ENCODE measurements at places on chromosomes 13 and 19.

DNA sequence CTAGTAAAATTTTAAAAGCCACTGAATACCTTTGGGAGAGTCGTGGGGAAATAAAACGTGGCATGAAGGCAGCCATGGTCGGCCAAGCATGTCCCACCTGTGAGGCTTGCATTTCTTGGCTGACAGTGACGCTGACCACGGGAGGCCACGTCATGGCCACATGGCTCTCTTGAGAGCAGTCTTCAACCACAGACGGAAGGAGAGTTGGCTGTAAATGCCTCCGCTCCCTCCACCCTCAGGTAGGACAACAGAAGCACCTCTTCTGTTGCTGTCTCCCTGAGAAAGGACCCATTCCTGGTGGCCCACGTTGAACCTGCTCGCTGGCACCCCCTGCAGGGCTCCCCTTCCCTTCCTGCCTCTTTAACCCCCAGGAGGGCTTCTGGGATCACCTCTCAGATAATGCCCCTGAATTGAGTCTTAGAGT lies 10.6 kb upstream of the LRRC25 start:
- DNase-seq, result no peak

DNA sequence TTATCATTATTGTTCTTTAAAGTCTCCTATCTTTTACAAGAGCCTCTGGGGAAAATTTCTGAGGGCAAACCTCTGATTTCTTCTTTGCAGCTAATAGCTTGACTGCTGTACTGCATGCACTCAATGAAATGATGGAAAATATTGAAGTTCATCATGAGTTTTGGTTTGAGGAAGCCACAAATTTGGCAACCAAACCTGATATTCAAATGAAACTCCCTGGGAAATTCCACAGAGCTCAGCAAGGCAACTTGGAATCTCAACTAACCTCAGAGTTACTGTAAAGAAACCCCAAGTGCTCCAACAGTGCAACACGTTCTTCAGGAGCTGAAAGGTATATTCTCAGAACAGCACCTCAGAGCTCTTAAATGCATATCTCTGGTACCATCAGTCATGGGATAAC lies 14.2 kb upstream of the RNF6 start:
- DNase-seq, result no peak

- DNase-seq, result peak; percentile 35
Measured at GRCh38 chr13:43132911-43133310, 109.5 kb downstream of the DNAJC15 start.

- no peak for DNase-seq
Measured at GRCh38 chr13:44111701-44112100, 232.0 kb downstream of the LACC1 start.

DNA sequence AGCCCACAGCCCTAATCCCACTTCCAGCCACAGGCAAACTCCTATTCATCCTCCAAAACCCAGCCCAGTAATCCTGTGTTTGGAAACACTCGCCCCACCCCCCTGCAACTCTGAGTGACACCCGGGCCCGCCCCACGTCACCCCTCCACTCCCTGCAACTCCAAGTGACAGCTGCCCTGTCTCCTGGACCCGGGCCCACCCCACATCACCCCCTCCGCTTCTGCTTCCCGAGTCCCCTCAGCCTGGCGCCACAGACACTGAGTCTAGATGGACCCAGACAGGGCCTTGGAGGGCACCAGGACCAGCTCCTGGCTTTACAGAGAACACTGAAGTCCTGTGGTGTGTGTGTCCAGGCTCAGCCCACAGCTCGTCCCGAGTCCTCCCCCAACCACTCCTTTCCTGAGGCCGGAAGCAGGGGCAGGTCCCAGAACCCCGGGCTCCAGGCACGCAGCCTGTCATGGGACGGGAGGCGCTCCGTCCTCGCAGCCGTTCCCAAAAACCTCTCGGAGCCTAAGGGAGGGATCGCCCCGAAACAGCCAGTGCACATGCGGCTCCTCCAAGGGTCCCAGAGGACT lies 7.7 kb downstream of the REXO1 start:
- no peak for DNase-seq

GRCh38 chr19:4977299-4978174 lies 8.6 kb downstream of the KDM4B start:
- DNase-seq, result peak; percentile 17

GRCh38 chr13:112729408-112729807 lies 39.6 kb downstream of the ATP11A start:
- no peak for DNase-seq

GRCh38 chr19:47280183-47280797 lies 5.6 kb downstream of the INAFM1 start:
- DNase-seq, result no peak

DNA sequence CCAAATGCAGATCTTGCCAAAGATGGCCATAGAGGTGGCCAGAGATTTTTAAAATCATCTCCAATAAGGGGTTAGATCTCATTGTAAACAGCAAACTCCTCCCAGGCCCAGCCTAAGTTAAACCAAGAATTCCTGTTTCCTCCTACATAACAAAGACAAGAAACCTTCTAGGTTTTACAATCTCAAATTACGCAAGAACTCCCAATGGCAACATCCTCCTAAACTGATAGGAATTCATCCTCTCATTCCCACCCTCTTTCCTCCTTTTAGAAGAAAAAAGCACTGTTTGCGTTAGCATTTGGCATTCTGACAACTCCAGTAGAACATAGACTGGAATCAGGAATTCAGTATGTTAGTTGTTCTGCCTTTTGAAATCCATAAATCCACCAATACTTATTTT lies 14.6 kb downstream of the PROSER1 start:
- no peak for DNase-seq

DNA sequence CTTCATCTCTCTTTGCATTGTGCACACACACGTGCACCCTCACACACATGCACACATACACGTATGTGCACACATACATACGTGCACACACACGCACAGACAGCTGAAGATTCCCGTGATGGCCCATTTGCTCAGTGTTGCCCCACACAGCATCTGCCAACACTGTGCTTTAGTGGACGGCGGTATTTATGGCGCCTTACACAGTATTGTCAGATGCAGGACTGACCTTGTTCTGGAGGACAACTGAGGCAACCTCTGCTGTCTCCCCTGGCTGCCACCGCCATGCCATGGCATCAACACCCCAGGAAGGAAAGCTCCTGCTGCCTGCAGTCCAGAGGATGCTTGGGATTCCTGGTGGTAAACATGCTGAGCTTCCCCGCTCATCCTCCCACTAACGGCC lies 316.4 kb downstream of the TEX29 start:
- no peak for DNase-seq

All from NCI-H345 (cell line).